Stimulated activated memory B cell treated with anti-CD40 and anti-IgM and Interleukin-4, amounts not matched to agents 10 μg/mL and 1 μg/mL and 100 μg/mL, for 72 hours (primary cell): ENCODE measurements at places on chromosomes 12 and 14.

DNA sequence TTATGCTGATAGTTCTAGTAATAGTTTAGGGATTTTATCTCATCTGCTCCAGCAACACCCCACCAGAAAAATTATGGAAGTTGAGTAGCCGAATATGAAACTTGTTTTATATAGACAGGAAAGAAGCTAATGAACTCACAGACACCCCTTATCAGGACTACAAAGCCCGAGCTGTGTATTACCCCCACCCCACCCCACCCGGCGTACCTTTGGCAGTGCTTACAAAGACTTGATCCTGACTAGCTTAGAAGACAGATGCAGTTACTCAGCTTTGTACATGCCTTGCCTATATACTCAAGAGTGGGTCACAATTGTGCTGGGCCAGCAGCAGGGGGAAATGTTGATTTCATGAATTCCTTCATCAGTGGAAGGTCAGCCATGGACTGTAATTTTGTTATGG is 22.4 kb downstream of the PROX2 start:
- ATAC-seq = no peak

DNA sequence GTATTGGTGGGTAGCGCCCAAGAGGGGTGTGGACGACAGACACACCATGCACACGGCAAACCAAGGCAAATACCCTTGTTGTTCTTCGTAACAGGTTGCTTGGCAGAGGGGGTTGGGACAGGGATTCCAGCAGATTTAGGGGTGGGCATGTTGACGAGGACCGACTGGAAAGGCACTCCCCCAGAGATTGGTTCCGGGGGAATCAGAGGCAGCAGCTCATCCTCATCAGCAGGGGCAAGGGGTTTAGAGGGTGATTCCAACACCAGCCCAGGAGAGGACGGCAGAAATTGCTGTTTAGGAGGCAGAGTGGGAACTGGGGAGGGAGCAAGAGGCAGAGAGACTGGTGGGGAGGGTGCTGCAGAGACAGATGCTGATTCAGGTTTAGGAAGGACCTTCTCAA is 9.3 kb downstream of the NACA start:
- no peak for ATAC-seq

DNA sequence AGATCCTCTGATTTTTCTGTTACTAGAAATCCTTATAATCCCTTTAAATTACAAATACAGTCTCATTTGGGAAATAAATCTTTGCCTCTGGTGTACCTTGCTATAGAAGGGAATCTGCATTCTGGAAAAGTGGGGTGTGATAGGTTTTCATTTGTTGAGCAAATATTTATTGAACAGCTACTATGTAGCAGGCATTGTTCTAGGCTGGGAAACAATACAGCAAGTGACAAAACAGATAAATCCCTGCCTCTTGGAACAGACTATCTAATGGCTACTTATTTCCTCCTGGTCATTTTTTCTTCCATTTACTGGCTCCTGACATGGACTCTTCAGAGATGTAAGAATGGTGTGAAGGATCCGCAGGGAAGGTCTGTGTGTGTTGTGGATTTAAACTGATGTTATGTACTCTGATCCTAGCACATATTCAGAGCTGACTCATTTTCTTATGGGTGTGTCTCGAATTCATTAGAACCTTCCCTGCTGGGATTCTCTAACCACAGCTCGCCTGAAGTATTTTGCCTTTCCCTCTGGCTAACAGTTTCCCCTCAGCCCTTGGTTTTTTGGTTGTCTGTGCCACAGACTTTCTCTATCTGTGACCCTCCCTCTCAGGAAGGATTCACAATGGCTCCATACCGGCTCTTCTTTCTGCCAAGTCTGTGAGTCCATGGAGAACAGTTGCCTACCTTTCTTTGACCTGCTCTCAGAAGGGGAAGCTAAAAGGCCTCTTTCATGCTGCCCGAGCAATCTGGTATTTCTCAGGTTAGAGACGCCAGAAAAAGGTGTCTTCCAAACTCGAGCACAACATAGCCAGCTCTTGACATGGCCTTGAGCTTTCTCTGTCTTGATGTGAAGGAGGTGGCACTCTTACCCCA is 53.7 kb downstream of the TMTC2 start:
- no peak for ATAC-seq

DNA sequence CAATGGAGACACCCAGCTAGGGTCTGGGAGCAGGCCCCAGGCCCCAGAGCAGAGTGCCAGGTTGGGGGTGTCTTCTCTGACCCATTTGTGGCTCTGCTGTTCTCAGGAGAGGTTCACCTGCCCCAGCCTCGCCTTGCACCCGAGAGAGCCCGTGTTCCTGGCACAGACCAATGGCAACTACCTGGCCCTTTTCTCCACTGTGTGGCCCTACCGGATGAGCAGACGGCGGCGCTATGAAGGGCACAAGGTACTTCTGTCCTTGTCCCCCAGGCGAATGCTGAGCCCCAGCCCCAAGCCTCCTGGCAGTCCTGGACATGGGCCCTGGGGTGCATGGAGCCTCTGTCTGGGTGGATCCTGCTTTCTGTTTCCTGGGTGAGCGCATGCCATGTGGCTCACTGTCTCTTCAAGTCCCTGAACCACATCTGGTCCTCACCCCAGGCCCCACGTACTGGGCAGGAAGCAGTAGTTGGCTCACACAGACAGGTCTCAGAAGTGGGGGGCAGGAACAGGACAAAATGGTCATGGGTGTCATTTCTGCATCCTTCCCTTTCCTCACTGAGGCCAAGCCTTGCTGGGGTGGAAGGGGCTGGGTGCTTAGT is 58.2 kb downstream of the BEGAIN start:
- no peak for ATAC-seq

GRCh38 chr14:80434574-80435321 is 223.4 kb upstream of the DIO2 start:
- ATAC-seq = no peak

- ATAC-seq = no peak
Observed at GRCh38 chr12:54432815-54433164, 13.7 kb upstream of the ITGA5 start.

DNA sequence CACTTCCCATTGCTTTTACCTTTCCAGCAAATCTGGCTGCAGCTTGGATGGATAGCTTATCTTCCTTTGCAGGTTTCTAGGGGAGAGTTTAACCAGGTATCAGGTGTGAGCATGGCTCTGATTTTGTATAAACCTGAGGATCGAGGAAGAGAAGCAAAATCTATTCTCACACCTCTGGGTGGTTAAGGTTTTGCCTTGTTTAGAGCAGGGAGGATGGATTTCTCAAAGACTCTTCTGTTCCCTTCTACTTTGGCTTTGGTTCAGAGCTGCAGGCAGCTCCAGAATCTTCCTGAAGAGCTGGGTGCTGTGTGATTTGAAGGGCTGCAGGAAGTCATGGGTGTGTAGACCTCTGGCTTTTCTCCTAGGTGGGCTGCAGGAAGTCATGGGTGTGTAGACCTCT is 1.7 kb downstream of the JDP2 start:
- ATAC-seq = no peak

DNA sequence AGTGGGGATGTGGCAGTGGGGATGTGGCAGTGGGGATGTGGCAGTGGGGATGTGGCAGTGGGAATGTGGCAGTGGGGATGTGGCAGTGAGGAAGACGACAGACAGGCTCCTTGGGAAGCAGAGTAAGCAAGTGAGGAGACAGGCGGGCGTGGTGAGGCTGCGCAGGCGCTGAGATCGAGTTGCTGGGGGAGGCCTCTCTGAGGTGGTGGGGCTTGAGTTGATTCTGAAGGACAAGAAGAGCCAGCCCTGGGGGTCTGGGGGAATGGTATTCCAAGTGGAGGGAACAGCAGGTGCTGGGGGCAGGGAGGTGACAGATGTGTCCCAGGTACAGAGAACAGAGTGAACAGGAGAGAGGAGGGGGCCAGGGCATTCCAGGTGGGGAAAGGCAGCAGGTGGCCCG is 33.8 kb upstream of the TSPAN9 start:
- no peak for ATAC-seq

GRCh38 chr12:105352940-105353635 is 22.6 kb downstream of the C12orf75 start:
- ATAC-seq = no peak

DNA sequence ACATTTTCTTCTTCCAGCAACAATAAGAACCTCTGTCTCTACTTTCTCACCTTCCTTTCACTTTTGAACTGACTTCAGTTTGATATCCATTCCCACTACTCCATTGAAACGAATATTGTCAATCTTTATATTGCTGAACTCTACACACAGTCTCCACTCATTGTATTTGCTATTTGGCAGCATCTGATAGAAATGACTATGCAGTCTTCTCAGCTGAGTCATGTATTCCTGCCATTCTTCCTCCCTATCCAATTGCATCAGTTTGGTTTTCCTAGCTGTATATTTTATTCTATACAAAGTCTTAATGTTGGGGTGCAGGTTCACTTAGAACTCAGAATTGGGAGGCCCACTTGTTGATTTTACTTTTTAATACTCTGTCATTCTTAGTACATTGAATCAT is 107.5 kb upstream of the CPNE8 start:
- no peak for ATAC-seq

DNA sequence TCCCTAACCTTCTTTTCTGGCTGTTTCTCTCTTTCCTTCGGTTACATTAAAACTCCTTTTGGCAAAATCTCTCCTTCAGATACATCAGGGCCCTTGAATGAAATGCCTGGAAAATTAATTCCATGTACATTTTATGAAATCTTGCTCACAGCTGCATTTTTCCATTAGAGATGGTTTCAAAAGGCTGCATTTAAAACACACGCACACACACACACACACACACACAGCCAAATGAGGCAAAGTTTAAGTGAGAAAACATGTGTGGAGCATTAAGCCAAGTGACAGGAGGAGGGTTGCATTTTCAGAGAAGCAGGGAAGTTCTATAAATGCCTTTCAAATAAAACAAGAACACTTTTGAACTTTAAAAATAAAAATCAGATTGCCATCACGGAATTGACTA is 216.4 kb downstream of the LRIG3 start:
- ATAC-seq = no peak
